ENCODE measurements at places on chromosomes 16 and 17. TPM values are rescaled to one million over a fixed set of nuclear protein-coding genes. Genes with fewer than 3 reads are reported as not detected.

CLDN7 gene
- total RNA-seq, result 0.63 TPM

KIF1C gene
- total RNA-seq, result 73.4 TPM

METTL26 gene
- 129 TPM for total RNA-seq

DNA sequence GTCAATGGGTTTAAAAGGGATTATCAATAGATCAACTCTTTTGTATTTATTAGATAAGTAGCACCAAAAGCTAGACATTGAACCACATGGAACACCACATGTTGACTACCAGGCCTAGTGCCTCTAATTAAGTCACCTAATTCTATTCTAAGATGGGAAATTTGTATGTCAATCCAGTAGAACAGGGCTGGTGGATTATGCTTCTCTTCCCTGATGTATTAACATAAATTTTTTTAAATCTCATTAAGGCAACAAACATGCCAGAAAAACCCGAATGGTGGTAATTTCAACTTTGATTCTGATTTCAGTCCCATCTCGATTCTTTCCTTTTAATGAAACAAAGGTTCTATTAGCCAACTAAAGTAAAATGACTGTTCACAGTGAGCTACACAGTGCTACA is 92.6 kb downstream of the KANSL1 start:
- no peak overlapping the region for H3K4me3 ChIP-seq
- H3K4me1 ChIP-seq, result peaks cover 32% of the 10 kb centered on the region
- H3K27ac ChIP-seq, result peak overlapping the region; percentile 13
- H3K27me3 ChIP-seq, result no peaks in the 10 kb centered on the region

DNA sequence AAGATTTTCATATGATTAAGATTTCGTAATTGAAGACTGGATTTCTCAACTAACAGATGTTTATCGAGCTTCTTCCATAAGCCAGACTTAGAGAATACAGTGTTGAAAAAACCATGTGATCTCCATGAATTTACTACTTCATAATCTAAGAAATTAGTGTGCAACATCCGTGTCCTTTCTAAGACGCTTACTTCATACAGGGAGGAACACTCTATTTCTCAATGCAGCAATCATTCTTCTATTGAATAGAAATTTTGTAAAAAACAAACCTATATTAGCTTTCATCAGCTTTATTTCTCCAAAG is 946.3 kb downstream of the KCNJ2 start:
- H3K27me3 ChIP-seq, result no peaks in the 10 kb centered on the region
- no peak overlapping the region for H3K4me3 ChIP-seq
- DNase-seq, result no peak
- H3K4me1 ChIP-seq, result no peaks in the 10 kb centered on the region
- no peaks in the 10 kb centered on the region for H3K36me3 ChIP-seq

DNA sequence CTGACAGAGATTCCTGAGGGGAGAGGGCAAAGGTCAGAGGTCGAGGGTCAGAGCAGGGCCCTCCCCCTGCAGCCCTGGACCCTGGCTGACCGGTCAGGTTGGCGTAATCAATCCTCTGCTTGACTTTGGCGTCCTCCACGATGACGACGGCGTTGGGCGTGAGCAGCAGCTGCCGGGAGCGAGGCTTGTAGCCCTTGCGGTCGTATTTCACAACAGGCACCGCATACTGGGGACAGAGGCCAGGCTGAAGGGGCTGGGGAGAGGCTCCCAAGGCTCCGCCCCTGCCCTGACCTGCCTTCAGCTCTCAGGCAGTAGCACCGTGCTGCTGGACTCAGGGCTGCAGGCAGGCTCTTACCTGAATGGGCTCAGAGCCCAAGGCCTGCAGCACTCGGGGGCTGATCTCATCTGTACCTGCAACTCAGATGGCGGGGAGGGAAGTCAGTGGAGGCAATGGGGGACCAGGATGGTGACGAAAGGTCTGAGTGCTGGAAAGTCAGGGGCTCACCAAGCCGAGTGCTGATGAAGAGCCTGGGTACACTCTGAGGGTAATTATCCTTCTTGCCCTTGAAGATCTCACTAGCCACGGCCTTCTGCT is 12.0 kb upstream of the CRK start:
- DNase-seq, result no peak
- no peaks in the 10 kb centered on the region for H3K27me3 ChIP-seq
- H3K4me3 ChIP-seq, result no peak overlapping the region
- no peak overlapping the region for H3K27ac ChIP-seq

GRCh38 chr16:11333702-11334101 is 11.6 kb upstream of the RMI2 start:
- peaks cover 7% of the 10 kb centered on the region for H3K4me1 ChIP-seq
- no peak overlapping the region for H3K27ac ChIP-seq
- H3K36me3 ChIP-seq, result no peaks in the 10 kb centered on the region

DNA sequence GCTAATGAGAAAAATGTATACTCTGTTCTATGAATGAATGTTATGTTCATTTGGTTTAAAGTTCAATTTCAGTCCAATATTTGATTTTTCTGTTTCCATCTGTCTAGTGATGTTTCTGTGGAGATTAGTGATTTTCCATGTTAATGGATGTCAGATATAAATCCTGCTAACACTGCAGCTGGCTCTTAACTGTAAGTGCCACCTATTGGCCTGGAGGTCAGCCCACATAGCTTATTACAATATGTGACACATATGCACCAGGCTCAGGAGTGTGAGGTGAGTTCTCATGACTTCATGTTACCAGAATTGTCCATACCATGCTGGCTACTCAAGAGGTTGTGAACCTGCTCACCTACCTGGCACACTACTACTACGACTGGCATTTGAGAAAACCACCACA is 17.1 kb downstream of the ATF7IP2 start:
- H3K36me3 ChIP-seq, result no peaks in the 10 kb centered on the region
- no peak for DNase-seq
- H3K4me1 ChIP-seq, result no peaks in the 10 kb centered on the region
- no peaks in the 10 kb centered on the region for H3K27me3 ChIP-seq
- H3K27ac ChIP-seq, result no peak overlapping the region
- no peak overlapping the region for H3K4me3 ChIP-seq

DNA sequence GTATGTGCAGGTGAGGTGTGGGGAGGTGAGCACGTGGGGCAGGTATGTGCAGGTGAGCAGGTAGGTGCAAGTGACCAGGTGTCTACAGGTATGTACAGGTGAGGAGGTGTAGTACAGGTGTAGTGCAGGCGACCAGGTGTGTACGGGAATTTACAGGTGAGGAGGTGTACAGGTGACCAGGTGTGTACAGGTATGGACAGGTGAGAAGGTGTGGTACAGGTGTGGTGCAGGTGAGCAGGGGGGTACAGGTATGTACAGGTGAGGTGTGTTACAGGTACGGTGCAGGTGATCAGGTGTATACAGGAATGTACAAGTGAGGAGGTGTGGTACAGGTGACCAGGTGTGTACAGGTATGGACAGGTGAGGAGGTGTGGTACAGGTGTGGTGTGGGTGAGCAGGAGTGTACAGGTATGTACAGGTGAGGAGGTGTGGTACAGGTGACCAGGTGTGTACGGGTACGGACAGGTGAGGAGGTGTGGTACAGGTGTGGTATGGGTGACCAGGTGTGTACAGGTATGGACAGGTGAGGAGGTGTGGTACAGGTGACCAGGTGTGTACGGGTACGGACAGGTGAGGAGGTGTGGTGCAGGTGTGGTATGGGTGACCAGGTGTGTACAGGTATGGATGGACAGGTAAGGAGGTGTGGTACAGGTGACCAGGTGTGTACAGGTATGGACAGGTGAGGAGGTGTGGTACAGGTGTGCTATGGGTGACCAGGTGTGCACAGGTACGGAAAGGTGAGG is 12.8 kb upstream of the DBNDD1 start:
- H3K4me1 ChIP-seq, result no peaks in the 10 kb centered on the region
- H3K27me3 ChIP-seq, result no peaks in the 10 kb centered on the region
- no peak overlapping the region for H3K27ac ChIP-seq
- no peak overlapping the region for H3K4me3 ChIP-seq

DNA sequence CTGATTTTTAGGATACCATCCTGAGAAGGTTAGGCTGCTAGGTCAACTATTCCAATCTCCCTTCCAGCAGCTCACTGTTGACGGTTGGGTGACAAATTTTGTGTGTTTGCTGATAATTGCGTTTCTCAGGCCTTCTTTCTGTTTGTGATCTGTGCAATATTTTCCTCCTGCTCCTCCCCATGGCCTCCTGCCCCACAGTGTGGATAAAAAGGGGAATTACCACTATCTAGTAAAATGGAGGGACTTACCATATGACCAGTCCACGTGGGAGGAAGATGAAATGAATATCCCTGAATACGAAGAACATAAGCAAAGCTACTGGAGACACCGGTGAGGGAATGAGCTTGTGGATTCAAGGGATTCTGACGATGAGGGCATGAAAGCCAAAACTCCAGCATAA is 9.2 kb downstream of the CHD3 start:
- H3K27me3 ChIP-seq, result no peaks in the 10 kb centered on the region
- no peak overlapping the region for H3K4me3 ChIP-seq
- H3K27ac ChIP-seq, result no peak overlapping the region
- H3K36me3 ChIP-seq, result peaks cover 86% of the 10 kb centered on the region

DNA sequence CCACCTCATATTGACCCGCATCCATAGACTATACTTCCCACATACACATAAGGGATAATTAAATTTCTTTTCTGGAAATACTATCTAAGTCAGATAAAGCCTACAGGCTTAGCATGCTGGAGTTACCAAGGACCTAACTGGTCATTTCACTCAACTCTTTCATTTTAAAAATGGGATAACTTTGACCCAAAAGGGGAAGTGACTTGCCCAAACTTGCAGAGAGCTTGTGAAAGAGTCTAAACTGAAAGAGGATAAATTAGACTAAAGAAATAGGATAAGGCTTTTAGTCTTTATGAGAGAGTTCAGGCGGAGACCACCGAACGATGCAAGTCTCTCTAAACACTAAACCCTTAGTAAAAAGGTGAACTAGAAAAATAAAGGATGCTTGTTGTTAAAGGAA is 3.9 kb upstream of the KRT33A start:
- DNase-seq, result no peak
- H3K4me3 ChIP-seq, result no peak overlapping the region
- no peaks in the 10 kb centered on the region for H3K27me3 ChIP-seq
- no peak overlapping the region for H3K27ac ChIP-seq

DNA sequence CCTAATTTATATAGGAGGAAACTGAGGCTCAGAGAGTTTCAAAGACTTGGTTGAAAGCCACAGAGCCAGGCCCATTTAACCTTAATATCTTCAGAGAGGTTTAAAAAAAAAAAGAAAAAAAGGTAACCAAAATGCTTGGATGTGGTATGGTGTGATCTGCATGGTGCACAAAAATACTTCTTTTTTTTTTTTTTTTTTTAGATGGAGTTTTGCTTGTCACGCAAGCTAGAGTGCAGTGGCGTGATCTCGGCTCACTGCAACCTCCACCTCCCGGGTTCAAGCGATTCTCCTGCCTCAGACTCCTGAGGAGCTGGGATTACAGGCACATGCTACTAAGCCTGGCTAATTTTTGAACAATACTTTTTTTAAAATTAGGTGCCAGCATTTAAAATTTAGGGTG is 101.8 kb downstream of the XYLT1 start:
- peaks cover 92% of the 10 kb centered on the region for H3K4me1 ChIP-seq
- H3K27me3 ChIP-seq, result no peaks in the 10 kb centered on the region
- peak overlapping the region; percentile 79 for H3K27ac ChIP-seq
- no peaks in the 10 kb centered on the region for H3K36me3 ChIP-seq
- peak; percentile 83 for DNase-seq

Data from CD8-positive, alpha-beta memory T cell (primary cell).